GM18507 (cell line): ENCODE measurements at places on chromosomes 13 and 19.
A peak's percentile ranks its signal among the peaks of the same experiment; 100 is the strongest.

- no peak for DNase-seq
These were observed 28.7 kb downstream of the ANKRD10 start for GRCh38 chr13:110885966-110886869.

DNA sequence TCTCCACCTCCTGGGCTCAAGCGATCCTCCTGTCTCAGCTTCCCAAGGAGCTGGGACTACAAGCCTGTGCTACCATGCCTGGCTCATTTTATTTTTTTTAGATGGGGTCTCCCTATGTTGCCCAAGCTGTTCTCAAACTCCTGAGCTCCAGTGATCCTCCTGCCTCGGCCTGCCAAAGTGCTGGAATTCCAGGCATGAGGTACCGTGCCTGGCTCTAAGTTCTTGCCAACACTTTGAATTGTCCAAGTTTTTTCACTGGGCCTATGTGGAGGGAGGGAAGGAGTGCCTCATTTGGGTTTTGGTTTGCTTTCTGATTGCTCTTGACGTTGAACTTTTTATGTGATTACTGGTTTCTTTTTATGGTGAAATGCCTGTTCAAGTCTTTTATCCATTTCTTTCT, 4.4 kb upstream of the UNC13A start:
- DNase-seq: no peak

- DNase-seq: peak; percentile 48
These were observed 9.6 kb upstream of the CEACAM5 start for GRCh38 chr19:41698746-41699230.

DNA sequence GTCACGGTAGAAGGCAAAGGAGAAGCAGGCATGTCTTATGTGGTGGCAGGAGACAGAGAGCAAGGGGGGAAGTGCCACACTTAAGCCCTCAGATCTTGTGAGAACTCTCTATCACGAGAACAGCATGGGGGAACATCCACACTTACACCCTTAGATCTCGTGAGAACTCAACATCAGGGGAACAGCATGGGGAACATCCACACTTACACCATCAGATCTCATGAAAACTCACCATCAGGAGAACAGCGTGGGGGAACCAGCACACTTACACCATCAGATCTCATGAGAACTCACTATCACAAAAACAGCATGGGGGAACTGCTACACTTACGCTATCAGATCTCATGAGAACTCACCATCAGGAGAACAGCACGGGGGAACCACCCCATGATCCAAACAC, 445.0 kb downstream of the MYO16 start:
- DNase-seq: no peak

- DNase-seq: peak; percentile 36
These were observed 60.4 kb downstream of the ADGRE1 start for GRCh38 chr19:6947745-6948144.

DNA sequence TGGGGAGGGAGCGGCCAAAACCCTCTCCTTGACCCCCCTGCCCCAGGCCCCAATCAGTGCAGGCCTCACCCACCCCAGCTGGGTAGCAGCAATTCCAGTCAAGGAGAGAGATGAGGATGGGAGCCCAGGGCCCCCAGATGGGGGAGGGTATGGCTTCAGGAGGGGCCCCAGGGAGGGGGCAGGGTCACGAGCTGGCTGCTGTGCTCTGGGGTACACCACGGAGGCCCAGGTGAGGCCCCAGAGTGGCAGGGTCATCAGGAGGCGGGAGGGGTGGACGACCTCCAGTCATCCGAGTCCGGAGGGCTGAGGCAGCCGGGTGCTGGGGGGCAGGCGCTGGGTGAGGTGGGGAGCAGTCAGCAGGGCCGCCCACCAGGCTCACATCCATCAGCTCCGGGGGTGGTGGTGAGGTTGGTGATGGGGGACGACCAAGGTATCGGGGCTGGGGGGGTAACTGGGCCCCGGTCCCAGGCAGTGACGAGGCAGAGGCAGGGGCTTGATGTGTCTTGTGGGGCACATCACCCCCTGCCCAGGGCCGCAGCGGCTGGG, 8.4 kb downstream of the DYRK1B start:
- DNase-seq: no peak

GRCh38 chr19:29104605-29105241, 108.2 kb downstream of the UQCRFS1 start:
- no peak for DNase-seq

- no peak for DNase-seq
These were observed 257.9 kb downstream of the NHLRC3 start for GRCh38 chr13:39296193-39296592.

- no peak for DNase-seq
These were observed 41.1 kb downstream of the COL4A1 start for GRCh38 chr13:110265682-110266430.

- no peak for DNase-seq
These were observed 15.4 kb downstream of the RAB8A start for GRCh38 chr19:16127080-16127479.
